ENCODE measurements at places on chromosomes 13 and 19. TPM values are rescaled to one million over a fixed set of nuclear protein-coding genes. Genes with fewer than 3 reads are reported as not detected.

The PRRG2 gene
- total RNA-seq, result 6.1 TPM

DNA sequence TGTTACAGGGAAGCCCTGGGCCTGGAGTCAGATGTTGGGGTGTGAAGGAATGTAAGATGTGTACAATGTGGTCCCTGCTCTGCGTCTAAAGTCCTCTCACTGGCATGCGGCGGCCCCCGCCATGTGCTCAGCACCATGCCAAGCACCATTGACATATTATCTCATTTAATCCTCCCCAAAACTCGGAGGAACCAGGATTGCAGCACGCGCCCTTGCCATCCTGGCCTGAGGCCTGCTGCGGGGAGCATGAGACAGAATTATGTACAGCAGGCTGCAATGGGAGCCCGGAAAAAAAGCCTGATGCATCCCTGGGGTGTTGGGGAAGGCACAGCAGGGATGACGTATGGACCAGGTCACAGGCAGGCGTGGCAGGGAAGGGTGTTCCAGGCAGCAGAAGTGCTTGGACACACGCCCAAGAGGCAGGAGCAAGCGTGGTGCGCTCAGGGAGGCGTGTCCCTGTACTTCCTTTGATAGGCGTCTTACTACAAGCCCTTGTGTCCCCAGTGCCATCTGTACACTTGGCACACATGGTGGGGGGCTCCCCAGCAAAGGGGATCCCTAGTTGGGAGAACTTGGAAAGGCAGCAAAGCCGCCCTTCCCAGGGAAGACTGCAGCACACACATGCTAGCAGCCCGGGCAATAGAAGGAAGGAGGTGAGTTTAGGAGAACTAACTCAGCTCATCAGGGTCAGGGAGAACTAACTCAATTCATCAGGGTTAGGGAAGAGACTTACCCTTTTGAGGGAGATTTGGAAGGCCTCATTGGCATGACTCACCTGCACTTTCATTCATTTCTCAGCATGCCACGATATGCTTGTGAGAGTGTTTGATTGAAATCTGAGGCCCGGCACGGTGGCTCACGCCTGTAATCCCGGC lies 3.4 kb downstream of the EVI5L start:
- DNase-seq, result peak; percentile 51

- no peak for DNase-seq
Measured at GRCh38 chr13:42865768-42866102, 84.4 kb downstream of the FAM216B start.

- DNase-seq, result no peak
Measured at GRCh38 chr13:76314495-76314894, 571.7 kb downstream of the KCTD12 start.

GRCh38 chr13:107407074-107407473 lies 808.3 kb downstream of the LIG4 start:
- peak; percentile 61 for DNase-seq

The SLITRK6 gene
- not detected for total RNA-seq

- no peak for DNase-seq
Measured at GRCh38 chr19:39867133-39867532, 21.0 kb upstream of the FBL start.

The RPL28 gene
- 257 TPM for total RNA-seq

The CDX2 gene
- total RNA-seq, result not detected

The FXYD7 gene
- total RNA-seq, result not detected

GRCh38 chr19:31233295-31233800 lies 115.9 kb downstream of the TSHZ3 start:
- DNase-seq, result no peak

DNA sequence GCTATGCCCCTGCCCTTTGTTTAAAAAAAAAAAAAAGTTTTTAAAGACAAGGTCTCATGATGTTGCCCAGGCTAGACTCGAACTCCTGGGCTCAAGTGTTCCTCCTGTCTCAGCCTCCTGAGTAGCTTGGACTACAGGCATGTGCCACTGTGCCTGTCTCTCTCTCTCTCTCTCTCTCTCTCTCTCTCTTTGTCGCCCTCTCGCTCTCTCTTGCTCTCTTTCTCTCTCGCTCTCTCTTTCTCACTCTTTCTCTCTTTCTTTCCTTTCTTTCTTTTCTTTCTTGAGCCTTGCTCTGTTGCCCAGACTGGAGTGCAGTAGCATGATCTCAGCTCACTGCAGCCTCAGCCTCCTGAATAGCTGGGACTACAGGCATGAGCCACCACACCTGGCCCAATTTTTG lies 7.5 kb downstream of the COX6B1 start:
- DNase-seq, result no peak

- no peak for DNase-seq
Measured at GRCh38 chr19:58338825-58339558, 12.2 kb downstream of the ZSCAN22 start.

DNA sequence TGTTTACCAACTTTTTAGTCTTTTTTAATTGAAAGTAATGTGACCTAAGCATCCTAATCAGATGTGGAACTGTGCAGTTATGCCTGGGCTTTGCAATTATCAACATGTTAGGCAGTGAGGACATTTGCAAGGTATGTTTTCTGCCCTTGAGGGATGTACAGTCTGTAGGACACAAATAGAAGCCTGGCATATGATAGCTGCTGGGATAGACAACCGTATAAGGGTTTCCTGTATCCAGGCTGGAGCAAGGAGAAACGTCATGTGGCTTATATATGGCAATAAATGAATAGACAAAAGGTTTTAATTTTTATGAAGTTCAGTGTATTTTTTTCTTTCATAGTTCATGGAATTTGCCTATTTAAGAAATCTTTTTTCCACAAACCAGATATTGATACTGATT lies 2.0 kb upstream of the VPS36 start:
- no peak for DNase-seq

The VMAC gene
- total RNA-seq, result 8.5 TPM

DNA sequence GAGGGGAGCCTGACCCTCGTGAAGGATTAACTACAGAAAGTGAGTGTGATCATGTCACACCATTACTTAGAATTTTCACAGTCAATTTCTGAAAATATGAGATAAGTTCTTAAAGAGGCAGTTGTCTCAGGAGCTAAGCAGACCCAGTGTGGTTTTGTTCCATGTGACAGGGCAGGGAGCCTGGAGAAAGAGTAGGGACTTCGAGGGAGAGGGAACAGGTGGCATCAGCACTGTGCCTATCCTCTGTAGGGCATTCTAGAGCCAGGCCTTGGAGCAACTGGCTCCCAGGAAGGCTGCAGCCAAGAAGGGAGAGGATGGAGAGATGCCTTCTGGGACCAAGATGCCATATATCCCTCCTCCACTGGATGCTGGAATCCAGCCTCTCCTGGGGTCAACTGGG lies 183.0 kb downstream of the TSHZ3 start:
- no peak for DNase-seq

- DNase-seq, result no peak
Measured at GRCh38 chr19:16226878-16227836, 29.4 kb downstream of the AP1M1 start.

DNA sequence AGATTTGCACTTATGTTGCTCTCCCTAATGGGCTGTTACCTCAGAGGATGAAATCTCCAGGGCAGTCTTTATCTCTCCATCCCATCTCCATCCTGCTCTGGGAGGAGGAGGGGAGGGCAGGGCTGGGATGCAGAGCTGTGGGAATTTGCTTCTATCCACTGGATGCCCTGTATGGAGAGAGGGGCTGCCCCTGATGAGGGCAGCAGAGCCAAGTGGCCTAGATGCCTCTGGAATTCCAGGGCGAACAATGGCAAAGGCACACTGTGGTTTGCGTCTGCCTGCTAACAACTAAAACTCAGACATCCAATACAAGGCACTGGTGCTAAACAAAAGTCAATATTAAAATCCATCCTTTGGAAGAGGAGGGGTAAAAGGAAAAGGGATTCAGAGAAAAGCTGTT lies 165.1 kb downstream of the COG6 start:
- DNase-seq, result no peak

GRCh38 chr19:42433503-42434260 lies 6.5 kb upstream of the LIPE start:
- DNase-seq, result peak; percentile 88

GRCh38 chr19:54387991-54388801 lies 23.5 kb upstream of the LAIR1 start:
- peak; percentile 49 for DNase-seq

- peak; percentile 10 for DNase-seq
Measured at GRCh38 chr13:43300865-43301264, 277.5 kb downstream of the DNAJC15 start.

- no peak for DNase-seq
Measured at GRCh38 chr13:80314711-80315653, 25.9 kb downstream of the SPRY2 start.

GRCh38 chr19:32677657-32678056 lies 2.0 kb downstream of the RGS9BP start:
- no peak for DNase-seq

The MATK gene
- 0.34 TPM for total RNA-seq

Measured in dermis blood vessel endothelial cell (primary cell).